Stimulated activated naive B cell treated with anti-CD40 and anti-IgM and Interleukin-4, amounts not matched to agents 10 μg/mL and 1 μg/mL and 100 μg/mL, for 72 hours (primary cell): ENCODE measurements at places on chromosomes 6 and 20.

GRCh38 chr6:3571836-3572235 is 115.0 kb upstream of the SLC22A23 start:
- DNase-seq, result no peak

- no peak for DNase-seq
Observed at GRCh38 chr6:127897484-127897883, 3.4 kb downstream of the THEMIS start.

- DNase-seq, result no peak
Observed at GRCh38 chr6:16270178-16270794, 31.9 kb downstream of the GMPR start.

DNA sequence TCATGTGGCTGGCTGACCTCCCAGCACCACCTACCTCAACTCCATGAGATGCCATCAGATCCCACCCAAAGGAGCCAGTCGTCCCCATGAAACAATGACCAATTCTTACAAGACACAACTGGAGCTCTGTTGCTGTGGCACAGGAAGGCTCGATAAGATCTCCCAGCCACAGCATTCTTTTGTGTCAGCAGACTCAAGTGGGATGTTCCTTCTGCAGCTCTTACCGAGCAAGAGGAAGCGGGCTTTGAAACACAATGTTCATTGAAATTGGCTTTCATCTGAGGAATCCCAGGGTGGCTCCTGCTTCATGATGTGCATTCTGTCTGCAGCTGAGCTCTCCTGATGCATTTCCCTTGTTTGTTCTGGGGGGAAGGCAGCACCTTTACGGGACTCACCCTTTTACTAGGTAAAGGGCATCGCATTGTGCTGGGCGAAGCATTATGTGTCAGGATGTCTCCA is 222.0 kb upstream of the SGK1 start:
- DNase-seq, result no peak

DNA sequence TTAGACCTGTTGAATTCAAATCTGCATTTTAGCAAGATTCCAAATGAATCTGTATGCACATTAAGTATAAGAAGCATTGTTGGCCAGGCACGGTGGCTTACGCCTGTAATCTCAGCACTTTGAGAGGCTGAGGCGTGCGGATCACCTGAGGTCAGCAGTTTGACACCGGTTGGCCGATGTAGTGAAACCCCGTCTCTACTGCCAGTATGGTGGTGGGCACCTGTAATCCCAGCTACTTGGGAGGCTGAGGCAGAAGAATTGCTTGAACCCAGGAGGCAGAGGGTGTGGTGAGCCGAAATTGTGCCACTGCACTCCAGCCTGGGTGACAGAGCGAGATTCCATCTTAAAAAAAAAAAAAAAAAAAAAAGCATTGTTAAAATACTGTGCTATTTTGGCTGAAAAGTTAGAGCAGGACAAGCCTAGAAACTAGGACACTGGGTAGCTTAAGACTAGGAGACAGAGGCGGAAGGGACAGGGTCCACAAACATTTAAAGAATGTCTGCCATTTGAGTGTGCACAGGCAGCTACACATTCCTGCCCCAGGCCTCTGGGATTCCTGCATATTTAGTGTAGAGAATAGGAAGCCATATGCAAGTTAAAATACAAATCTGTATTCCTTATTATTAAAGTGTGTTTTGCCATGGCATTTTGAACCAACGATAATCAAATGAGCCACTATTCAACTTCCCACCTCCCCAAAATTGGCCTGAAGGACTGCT is 45.1 kb upstream of the EEF1A1 start:
- DNase-seq, result no peak

DNA sequence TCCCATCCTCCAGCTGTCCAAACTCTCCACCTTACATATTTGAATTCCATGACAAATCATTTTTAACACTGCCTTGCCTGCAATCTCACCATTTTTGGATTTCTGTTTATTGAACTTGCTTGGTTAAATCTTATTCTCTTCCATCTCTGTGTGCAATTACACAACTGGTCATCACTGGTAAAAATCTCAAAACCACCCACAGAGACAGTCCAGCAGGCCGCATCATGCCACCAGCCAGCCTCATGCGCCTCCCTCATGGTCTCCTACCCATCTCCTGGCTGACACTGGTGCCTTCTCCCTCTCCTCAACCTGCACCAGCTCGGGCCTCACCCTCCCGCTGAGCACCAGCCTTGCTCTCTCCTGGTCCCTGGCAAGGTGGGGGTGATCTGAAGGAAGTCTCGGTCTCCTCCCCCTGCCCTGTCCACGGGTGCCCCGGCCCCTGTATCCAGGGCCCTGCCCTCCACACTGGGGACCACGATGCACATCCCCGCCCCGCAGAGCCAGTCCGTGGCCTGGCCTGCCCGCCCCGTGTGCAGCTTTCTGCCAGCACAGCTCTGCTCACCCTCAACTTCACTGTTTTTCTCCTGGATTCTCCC is 92.0 kb downstream of the THBS2 start:
- no peak for DNase-seq

DNA sequence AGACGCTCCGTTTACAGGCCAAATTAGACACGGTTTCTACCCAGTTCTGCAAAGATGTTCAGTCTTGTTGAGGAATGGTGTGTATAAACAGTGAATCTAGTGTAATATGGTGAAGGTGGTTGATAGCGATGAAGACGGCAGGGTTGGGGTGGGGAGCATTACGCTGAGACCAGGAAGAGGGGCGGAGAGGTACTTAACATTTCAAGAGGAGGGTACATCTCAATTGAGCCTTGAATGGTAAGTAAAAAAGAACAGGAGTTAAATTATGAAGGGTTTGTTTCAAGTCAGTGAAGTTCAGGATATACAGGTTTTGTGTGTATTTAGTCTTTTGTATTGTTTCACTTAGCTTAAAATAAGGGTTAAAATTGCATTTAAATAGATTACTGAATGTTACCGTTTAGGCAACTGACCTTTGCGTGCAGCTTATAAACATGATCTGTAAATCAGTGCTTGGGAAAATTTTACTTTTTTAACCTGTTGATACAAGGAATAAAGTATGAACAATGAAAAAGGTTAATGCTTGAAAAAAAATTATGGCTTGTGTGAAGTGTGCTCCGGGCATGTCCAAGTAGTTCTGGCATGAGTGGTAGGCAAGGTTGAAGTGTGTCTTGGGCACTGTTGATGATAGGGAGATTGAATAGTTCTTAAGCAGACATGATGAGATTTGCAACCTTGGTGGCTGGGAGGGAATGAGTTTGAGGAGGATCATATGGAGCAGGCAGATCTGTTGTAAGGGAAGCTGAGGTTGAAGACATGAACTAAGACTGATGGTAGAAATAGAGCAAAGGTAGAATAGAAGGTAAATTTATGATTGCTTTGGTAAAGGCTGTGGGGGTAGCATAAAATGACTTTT is 842 bp downstream of the POLR1C start:
- no peak for DNase-seq

GRCh38 chr20:32470025-32470861 is 112.1 kb downstream of the ASXL1 start:
- no peak for DNase-seq

DNA sequence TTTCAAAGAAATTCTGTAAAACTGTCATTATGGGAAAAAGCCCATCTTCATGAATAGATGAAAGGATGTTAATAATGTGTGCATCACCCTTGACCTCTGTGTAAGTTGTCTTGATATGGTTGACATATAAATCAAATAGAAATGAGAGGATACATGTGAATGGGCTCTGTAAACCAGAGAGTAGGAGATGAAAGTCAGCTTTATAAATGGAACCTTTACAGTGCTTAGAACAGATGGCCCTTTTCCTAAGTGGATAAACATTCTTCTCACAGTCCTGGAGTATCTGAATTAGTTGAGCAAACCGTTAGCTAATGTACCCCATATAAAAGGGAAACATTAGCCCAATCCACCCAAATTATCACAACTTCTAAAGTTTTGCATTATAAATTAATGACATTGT is 57.5 kb downstream of the MYLK4 start:
- DNase-seq, result no peak

- no peak for DNase-seq
Observed at GRCh38 chr6:110543106-110543505, 66.7 kb upstream of the SLC22A16 start.

DNA sequence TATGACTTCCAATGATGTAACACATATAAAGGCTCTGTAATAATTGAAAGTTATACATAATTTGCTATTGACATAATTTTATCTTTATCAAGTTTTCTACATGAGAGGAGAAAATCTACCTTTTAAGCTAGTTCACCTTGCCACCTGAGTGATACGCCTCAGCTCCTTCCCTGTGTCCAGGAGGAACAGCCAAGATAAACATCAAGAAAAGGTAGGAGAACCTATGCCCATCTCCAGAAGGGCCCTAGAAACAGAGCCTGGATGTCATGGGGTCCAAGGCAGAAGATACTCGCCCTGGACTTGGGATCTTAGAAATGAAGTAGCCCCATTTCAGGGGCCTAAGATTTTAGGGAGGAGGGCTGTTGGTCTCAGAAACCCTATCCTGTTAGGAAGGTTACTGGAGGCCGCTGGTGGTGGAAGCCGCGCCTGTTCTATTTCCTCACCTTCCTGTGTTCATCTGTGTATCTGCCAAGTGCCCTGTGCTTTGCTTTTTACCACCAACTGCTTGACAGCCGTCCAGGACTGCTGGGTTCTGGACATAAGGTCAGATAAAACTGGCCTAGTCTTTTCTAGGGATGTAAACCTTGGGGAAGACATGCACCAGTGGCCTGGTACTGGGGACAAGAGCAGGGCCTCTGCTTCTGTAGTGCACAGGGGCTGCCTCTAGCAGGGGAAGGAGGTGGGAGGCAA is 178.5 kb downstream of the ARID1B start:
- no peak for DNase-seq

- no peak for DNase-seq
Observed at GRCh38 chr6:111361648-111362047, 121.4 kb downstream of the REV3L start.

DNA sequence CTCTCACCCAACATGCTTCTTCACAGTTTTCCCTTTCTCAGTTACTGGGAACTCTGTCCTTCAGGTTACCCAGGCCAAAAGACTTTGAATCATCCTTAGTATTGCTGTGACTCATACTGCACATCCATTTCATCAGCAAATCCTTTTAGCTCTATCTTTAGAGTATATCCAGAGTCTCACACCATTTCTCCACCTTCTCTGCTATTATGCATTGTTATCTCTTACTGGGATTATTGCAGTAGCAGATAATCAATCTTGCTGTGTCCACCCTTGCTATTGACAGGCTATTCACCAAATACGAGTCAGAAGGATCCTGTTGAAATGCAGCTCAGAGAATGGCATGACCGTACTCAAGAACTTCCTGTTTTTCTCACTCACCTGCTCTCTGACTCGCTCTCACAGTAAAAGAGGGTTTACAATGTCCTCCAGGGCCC is 57.3 kb downstream of the BCKDHB start:
- DNase-seq, result peak; percentile 4

- DNase-seq, result no peak
Observed at GRCh38 chr6:140670021-140670420, 1295.6 kb upstream of the CITED2 start.

DNA sequence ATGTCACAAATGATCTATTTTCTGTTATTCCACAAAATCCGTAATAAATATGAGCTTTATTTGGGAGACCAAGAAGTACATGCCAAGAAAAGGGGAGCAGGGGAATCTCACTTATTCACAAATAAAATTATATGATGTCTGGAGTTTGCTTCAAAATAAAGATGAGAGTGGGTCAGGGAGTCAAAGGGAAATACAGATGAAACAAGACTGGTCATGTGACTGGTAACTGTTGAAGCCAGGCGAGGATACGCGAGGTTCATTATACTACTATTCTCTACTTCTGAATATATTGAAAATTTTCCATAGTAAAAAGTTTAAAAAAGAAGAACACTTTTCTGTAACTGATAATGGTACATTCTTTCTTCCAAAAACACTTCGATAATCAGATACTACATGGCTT is 14.6 kb downstream of the EPB41L2 start:
- DNase-seq, result no peak

GRCh38 chr6:90229331-90230010 is 67.2 kb downstream of the BACH2 start:
- no peak for DNase-seq
